ENCODE measurements at places on chromosomes 12 and 14.

DNA sequence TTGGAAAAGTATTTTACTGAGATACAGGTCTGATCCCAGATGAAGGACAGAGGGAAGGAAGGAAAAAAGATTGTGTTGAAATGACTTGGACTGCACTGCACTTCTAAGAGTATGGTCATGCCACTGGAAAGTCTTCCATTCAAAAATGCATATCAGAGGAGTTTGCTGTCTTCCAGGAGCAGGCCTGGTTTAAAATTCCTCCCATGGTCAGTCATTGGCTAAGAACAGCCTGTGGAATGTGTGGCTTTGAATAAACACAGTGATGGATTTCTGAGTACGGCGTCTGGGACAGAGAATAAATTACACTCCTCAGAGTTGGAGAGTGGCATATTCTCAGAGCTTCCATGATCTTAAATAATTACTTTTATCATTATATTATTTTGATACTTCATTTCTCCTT lies 245.8 kb upstream of the PDZRN4 start:
- no peak for DNase-seq

DNA sequence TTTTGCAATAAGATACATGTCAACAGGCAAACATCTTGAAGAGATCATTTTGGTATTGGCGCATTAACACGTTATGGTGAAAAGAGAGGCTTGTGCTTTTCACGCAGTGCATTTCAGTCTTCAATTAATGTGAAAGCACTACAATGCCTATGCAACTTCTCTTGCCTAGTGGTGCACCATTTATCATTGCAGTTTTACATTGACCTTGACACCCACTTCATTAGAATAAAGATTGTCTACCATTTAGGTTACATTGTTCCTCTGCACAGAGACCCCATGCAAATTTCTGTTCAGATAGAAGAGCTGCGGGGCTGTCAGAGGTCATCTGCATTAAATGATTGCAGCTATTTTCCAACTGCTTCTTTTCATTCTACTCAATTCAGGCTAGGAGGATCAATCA lies 212.2 kb upstream of the NPAS3 start:
- DNase-seq, result no peak

GRCh38 chr14:84129941-84130340 lies 1400.0 kb upstream of the FLRT2 start:
- no peak for DNase-seq

GRCh38 chr12:51244269-51244668 lies 5.6 kb downstream of the DAZAP2 start:
- DNase-seq, result no peak

DNA sequence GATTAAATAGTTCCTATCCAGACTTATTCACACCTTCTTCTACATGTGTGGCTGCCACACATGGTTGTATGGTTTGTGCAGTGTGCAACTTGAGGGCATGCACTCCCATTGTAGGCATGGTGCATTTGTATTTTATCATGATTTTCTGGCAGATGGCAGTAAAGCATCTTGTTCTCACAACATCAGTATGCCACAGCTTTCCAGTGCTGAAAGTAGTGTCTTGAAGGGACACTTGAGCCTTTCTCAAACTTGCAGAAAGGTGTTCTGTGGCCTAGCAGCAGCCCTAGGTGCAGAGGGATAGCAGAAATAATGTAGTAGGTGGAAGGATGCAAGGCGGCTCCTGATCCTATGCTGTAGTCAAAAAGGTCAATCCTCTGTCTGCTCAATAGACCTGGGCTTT lies 72.9 kb downstream of the LMNTD1 start:
- no peak for DNase-seq

DNA sequence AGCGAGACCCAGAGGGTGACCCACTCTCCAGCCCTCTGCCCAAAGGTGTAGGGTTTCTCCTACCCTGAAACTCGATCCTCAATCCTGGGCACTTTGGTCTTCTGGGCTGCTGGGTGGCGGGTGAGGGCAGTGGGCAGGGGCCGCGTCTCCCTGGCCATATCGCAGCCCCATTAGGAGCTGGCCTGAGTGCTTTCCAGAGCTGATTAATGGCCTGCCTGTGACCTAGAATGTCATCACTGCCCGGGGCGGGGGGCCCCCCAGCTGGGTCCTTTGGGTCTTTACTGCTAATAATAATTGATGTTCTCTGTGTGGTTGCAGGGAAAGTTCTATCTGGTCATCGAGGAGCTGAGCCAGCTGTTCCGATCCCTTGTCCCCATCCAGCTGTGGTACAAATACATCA lies 47.8 kb downstream of the HRK start:
- no peak for DNase-seq

DNA sequence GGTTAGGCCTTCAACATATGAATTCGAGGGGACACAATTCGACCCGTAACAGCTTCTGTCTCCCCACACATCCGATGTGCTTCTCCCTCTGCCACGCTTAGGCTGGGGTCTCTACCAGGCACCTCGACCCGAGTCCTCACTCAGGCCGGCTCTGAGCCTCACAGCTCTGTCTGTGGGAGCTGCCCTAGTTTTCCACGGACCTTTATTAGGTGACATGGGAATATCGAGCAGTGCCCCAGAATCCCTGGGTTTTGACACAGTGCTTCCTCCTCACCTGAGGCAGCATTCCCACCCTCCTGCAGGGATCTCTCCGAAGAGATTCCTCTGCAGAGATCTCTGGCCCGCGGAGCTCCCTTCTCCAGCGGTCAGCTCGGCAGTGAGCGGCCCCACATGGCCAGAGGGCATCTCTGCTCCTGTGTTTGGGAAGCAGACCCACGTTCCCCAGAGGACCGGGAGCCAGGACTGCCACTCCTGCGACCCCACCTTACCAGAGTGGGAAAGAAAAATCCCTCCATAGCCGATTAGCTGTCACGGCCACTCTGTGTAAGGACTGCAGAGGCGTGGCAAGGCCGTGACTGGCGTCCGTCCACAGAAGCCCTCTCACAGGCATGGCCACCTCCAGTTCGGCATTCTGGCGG lies 21.2 kb downstream of the ZBTB42 start:
- DNase-seq, result no peak

- DNase-seq, result peak; percentile 96
These were observed at the start of the genes LYSET and MOAP1 for GRCh38 chr14:93184391-93185348. TSS of gene LYSET (plus strand) at chr14:93185317. CDS start at chr14:93185406, 89 bp downstream. TSS of gene MOAP1 (minus strand) at chr14:93184897. CDS start at chr14:93184242, 655 bp downstream.

GRCh38 chr12:78189656-78190055 lies 359.0 kb downstream of the NAV3 start:
- DNase-seq, result no peak

- DNase-seq, result no peak
These were observed 45.3 kb downstream of the TAOK3 start for GRCh38 chr12:118327391-118327790.

DNA sequence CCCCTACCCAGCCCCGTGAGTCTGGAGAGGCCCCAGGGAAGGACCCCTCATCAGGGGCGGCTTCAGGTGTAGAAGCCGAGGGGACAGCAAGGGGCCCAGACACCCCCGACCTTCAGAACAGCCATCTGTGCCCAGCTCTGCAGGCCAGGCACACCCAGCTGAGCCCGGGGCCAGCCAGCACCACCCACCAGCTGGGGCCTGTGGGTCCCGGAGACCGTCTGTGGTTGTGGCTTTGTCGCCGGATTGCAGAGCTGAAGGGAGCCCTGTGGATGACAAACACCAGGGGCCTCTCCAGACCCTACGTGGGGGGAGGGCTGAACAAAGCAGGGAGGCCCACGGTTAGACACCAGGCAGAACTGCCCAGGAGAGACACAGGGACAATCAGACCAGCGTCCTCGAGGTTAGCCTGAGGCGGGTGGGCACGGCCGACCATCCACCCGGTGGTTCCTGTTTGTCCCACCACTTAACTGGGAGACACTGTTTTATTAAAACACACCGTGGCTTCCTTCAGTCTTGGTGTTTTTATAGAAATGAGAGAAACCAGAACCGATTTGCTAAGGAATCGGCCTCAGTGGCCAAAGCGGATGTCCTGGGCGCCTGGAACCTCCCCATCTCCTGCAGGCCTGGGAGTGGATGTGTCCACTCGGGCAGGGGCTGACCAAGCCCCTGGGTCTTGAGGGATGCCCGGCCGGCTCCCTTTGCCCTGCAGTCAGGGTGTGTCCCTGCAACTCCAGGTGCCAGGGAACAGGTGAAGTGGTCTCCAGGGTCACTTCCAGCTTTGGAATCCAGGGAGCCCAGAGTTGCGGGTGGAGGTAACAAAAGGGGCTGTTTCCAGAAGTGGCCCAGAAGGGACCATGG lies 10.0 kb downstream of the C14orf180 start:
- DNase-seq, result no peak

DNA sequence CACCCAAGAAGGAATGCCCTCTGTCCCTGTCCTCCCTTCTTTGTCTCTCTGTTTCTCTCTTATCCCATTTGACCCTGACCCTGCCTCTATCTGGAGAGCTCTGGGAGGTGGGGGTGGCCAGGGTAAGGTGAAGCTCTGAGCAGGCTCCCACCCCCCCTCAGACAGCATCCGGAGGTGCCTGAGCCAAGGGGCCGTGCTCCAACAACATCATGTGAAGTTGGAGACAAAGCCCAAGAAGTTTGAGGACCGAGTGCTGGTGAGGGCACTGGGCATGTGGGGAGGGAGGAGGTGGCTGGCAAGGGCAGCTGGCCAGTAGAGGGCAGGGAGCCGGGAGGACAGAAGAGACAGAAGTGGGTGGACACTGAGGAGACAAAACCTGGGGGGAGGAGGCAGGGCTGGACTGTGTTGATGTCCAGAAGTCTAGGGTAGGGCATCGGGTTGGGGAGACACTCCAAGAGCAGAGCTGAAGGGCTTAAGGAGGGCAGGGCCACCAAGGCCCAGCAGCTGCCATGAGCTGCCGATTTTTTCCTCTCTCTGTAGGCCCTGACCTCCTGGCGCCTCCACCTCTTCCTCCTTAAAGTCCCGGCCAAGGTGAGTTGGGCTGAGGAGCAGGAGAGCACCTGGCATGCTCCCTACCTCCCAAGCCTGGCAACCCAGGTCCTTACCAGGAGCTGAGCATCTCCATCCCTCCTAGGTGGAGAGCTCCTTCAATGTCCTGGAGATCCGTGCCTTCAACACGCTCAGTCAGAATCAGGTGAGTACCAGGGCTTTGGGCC lies 1.9 kb downstream of the CARMIL3 start:
- DNase-seq, result no peak

GRCh38 chr14:70698288-70698687 lies 56.6 kb downstream of the TTC9 start:
- no peak for DNase-seq

GRCh38 chr12:84994426-84994825 lies 41.7 kb downstream of the TSPAN19 start:
- no peak for DNase-seq

- DNase-seq, result no peak
These were observed 243.4 kb upstream of the PELI2 start for GRCh38 chr14:55874785-55875184.

- DNase-seq, result no peak
These were observed 40.6 kb upstream of the AEBP2 start for GRCh38 chr12:19398376-19399363.

DNA sequence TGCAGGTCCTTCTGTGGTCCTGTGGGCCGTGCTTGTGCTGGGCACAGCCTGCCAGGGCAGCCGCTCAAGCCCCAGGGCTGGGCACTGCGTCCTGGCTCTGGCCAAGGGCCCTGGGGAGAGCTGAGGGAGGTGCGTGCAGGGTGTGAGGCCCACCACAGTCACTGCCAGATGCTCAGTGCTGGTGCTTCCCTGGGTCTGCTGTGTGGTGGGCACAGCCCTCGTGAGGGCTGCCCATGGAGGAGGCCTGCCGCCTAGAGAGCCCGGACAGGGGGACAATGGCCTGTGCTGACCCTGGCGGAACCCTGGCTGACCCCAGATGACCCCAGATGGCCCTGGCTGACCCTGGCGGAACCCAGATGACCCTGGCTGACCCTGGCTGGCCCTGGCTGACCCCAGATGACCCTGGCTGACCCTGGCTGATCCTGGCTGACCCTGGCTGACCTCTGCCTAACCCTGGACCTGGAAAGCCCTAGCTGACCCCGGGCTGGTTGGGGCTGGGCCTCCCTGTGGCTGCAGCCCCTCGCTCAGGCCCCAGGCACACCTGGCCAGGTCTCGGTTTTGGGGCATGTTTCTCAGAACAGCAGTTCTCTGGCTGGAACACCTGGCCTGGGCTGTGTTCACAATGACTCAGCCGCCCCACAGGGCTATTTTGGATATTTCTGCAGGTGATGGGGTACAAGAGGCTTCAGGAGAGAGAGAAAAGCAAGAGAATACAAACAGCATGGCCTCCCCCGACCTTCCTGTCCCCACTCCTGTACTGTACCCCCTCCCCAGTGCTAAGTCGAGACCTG lies 55.4 kb downstream of the TMEM121 start:
- DNase-seq, result no peak

DNA sequence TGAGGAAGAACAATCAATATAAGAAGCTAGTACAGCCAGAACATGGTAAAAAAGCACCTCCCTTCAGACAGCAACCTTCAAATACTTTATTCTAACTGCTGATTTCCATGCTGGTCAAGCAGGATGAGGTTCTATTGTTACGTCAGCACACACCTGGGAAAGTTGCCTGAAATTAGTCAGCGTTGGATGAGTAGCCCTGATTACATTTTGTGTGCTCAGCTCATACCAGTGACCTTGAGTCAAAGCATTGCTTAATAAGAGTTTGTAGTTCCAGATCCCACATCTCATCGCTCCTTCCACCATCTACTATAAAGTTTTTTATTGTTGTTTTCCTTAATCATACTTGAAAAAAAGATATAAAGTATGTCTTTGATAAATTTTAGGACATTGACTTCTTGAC lies 361.5 kb downstream of the EGLN3 start:
- no peak for DNase-seq

DNA sequence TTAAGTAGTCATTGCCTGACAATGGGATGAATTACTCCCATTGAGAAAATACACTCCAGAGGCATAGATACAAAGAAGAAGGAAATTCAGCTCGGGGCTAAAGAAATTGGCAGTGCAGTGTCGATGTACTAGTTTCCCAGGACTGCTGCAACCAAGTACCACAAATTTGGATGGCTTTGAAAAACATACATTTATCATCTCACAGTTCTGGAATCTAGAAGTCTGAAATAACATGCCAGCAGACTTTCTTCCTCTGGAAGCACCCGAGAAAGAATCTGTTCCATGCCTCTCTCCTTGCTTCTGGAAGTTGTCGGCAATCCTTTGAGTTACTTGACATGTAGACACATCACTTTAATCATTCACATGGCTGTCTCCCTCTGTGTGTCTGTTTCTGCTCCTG lies 101.9 kb downstream of the TMTC3 start:
- DNase-seq, result no peak

DNA sequence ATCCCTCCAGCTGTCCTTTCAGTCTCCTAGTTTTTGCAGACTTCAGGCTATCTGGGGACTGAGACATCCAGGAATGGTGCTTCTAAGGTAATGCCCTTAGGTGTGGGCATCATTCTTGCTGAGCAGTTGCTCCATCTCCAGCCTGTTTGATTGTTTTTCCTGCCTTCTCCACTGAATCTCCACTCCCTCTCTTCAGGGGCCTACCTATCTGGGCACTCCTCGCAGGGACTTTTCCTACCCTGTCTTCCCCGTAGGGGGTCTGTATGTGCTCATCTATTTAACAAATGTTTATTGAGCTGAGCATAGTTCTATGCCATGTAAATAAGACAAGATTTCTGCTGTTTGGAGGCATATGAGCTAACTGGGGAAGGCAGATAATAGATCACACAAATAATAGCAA lies 2.5 kb downstream of the FITM1 start:
- no peak for DNase-seq

All from right kidney (tissue), 9 donors.